ENCODE measurements at places on chromosomes 16 and 17.

DNA sequence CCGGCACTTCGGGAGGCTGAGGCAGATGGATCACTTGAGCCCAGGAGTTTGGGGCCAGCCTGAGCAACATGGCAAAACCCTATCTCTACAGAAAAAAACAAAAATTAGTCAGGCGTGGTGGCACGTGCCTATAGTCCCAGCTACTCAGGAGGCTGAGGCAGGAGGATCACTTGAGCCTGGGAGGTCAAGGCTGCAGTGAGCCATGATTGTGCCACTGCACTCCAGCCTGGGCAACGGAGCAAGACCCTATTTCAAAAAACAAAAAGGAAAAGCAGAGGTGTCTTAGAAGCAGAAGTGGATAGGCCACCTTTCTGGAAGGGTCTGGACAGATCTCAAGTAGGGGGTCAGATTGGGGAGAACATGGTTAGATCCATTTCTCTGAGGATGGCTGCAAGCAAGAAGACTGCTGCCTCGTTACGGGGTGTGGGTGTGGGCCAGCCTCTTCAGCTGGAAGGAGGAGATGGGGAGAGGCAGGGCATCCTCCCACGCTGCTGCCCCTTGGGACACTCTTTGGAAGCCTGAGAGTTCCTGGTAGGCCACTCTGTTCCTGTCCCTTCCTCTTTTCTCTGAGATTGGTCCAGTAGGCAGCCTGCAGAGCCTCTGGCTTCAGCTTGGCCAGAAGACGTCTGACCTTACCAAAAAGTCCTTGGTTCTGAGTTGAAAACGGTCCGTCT is 208.0 kb downstream of the MSI2 start:
- no peak for DNase-seq

DNA sequence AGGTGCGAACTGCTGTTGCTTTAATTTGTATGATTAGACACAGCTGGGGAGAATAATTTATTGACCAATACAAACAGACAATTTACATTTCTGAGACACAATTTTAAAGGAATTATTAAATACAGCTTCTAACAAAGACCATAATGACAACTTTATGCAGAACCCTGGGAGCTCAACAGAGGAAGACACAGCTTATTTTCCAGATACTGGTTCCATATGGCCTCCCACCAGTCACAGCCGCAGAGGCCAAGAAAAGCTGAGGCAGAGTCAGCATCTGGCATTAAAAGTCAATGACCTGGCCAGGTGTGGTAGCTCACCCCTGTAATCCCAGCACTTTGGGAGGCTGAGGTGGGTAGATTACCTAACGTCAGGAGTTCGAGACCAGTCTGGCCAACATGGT is 66.1 kb upstream of the BCAR1 start:
- no peak for DNase-seq

DNA sequence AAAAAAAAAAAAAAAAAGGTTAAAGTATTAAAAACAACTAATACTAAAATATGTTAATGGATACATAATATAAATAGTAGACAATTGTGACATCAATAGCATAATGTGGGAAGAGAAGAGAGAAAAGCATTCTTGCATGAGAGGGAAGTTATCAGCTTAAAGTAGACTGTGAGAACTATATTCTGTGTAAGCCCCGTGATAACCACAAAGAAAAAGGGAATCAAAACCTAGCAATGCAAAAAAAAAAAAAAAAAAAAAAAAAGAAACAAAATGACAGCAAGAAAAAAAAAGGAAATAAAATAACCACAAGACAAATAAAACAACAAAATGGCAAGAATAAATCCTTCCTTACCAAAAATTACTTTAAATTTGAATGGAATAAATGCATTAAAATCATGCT is 39.8 kb upstream of the MYLK3 start:
- DNase-seq = peak; percentile 59

- no peak for DNase-seq
These were observed 71.5 kb upstream of the MPHOSPH6 start for GRCh38 chr16:82241469-82242052.

DNA sequence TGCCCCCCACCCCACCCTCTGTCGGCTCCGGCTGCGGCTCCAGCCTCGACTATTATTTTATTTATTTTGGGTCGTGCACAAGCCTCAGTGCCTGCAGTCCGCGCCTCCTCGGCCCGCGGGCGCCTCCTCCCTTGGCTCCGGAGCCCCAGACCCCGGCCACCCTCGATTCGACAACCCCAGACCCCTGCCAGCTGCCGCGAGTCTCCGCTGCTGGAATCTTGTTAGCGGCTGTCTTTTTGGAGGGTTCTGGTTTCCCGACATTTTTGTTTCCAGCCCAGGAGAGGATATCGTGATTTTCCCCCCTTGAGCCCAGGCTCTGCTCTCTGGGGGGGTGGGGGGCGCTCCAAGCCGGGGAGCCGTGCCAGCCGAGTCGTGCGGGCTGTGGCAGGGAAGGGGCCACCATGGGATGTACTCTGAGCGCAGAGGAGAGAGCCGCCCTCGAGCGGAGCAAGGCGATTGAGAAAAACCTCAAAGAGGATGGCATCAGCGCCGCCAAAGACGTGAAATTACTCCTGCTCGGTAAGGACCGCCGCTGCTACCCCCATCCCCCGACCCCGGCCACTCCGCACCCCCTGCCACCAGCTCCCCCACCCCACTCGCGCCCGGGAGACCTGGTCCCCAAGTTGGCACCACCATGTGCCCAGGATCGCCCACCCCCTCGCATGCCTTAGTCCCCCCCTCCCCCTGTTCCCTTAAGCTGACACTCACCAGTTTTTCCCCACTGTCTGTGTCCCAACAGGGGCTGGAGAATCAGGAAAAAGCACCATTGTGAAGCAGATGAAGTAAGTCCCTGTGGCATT is 746 bp downstream of the GNAO1 start:
- DNase-seq = no peak

- DNase-seq = no peak
These were observed 68.8 kb downstream of the KATNIP start for GRCh38 chr16:27618606-27619327.

- DNase-seq = no peak
These were observed 23.7 kb downstream of the NUDT7 start for GRCh38 chr16:77745972-77746371.

- no peak for DNase-seq
These were observed 156.9 kb upstream of the CIBAR2 start for GRCh38 chr16:85269165-85269564.

- DNase-seq = no peak
These were observed 25.2 kb upstream of the GSE1 start for GRCh38 chr16:85587762-85588556.

- peak; percentile 46 for DNase-seq
These were observed 41.4 kb upstream of the BHLHA9 start for GRCh38 chr17:1228781-1229348.

- DNase-seq = no peak
These were observed 145.8 kb downstream of the SPACA3 start for GRCh38 chr17:33137426-33137825.

GRCh38 chr16:54239456-54239855 is 47.1 kb downstream of the IRX3 start:
- DNase-seq = no peak

GRCh38 chr16:30357715-30358576 is 2.8 kb upstream of the CD2BP2 start:
- DNase-seq = no peak

- DNase-seq = no peak
These were observed 33.7 kb downstream of the TRIM25 start for GRCh38 chr17:56880133-56880532.

DNA sequence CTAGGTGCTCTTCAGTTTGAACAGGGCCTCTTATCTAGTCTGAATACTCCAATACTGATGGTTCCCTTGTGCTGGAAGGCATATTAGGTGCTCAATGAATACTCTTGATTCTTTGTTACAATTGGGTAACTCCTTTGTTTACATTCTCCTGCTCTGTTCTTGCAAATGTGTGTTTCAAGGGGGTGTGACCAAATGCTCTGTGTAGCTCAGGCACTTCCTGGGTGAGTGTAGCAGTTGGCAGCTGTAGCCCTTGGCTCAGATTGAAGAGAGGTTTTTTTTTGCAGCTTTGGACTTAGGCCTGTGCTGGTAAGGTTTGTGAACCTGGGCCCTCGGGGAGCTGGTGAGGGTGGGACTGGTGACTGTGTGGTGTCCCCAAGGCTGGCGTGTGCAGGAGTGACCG is 20.2 kb downstream of the TBCD start:
- no peak for DNase-seq

GRCh38 chr17:37713028-37713431 is 31.8 kb downstream of the HNF1B start:
- DNase-seq = no peak

DNA sequence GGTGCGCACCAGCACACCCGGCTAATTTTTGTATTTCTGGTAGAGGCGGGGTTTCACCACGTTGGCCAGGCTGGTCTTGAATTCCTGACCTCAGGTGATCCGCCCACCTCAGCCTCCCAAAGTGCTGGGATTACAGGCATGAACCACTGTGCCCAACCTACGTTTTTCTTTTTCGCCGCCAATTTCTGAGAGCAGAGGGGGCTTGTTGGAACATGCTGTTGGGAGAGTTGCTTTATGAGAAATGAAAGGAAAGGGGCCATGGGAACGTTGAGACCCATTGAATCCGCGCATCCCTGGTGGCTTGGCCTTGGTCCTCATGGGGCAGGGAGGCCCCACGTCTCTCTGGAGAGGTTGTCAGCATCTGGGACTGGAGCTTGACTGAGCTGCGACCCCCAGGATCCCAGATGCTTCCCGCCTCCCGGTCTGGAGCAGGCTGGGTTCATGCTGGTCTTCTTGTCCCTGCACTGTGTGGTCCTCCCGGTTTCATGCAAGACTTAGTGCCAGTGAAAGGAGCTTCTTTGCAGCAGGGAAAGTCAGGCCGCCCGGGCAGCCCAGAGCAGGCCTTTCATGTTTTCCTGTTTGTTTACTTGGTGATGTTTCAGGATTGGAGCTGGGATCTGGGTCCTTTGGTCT is 22.8 kb downstream of the CRISPLD2 start:
- no peak for DNase-seq

- no peak for DNase-seq
These were observed 123.6 kb upstream of the MED13 start for GRCh38 chr17:62188713-62189112.

DNA sequence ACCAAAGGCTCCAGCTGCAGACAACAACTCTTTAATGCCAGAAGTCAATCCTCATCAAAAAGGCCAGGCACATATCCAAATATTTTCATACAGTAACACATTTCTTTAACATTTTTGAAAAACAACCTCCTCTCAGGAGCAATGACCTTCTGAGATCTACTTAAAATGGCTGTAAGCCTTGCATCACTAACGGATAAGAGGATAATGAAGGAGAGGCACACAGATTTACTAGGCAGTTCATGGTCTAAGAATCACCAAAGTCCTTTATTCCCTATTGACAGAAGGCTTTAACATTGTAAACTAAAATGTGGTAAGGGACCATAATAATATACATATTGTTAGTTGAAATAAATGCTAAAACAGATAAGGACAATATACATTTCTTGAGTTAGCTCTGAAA is 114.7 kb downstream of the USP32 start:
- DNase-seq = no peak

DNA sequence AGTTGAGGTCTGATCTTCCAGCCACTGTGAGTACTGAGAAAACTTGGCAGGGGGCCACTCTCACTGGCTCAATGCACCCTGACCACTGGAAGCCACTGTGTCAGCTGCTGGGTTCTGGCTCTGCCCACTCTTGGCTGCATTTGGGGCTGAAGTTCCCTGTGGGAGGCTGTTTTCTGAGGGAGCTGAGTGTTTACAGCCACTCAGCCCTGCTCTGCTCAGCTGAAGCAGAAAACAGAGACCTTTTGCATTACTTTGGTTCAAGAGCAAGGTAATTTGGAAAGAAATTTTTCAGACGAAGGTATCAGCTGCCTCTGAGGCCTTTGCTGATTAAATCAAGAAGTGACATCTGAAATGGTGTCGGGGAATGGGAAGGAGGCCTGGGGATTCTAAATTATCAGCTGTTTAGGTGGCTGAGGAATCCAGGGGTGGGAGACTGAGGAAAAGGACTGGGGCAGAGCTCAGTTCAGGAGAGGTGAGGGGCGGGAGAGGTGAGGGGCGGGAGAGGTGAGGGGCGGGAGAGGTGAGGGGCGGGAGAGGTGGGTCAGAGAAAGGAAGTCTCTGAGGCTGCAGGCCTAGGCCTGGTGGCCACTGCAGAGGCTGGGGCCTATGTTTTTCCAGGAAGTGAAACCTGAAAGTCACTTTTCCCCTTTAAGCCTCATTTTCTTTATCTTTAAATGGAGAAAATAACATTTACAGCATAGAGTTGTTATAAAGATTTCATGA is at the start of gene ACSM5:
ACSM5 (plus strand) TSS at position 137 of the 723 bp plus-strand sequence. CDS start 1,951 bp downstream, outside the sequence.
- peak; percentile 33 for DNase-seq

- no peak for DNase-seq
These were observed 259.6 kb downstream of the TMEM114 start for GRCh38 chr16:8330761-8331160.

- no peak for DNase-seq
These were observed 100.6 kb upstream of the ZNF750 start for GRCh38 chr17:82940226-82941020.

- DNase-seq = no peak
These were observed 12.6 kb upstream of the GOSR2 start for GRCh38 chr17:46910179-46910927.

DNA sequence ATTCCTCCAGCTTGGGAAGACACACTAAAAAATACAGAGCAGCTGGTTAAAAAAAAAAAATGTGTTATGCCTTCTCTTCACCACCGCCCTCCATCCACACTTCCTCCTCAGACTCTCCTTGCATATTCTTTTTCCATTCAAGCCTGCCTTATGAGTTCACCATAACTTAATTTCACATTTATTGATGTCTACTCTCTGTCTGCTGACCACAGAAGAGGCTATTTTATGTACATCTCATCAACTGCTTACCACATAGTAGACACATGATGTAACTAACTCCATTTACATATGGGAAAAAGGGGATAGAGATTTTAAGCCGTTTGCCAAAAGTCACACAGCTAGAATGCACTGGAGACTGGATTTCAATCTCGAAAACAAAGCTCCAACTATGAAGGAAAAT is 409.8 kb downstream of the CDH11 start:
- no peak for DNase-seq

DNA sequence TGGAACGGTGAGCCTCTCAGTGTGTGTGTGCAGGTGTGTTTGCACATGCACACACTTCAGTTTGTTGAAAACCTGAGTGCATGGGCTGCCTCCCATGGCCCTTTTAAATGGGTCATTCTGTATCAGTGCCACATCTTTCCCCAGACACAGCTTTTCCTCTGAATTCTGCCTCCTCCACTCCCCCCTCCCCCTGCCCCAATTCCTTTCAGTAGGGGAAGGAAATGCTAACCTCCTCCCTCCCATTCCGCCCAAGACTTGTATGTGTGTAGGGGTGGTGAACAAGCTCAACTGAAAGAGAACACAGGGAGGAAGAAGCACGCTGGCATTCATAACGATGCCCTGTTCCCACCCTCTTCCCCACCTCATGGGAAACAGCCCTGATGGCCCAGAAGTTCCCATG is 34.3 kb downstream of the C17orf75 start:
- DNase-seq = no peak
